T follicular helper cell (primary cell): ENCODE measurements at places on chromosomes 12 and 14.

GRCh38 chr12:48813465-48814261 is 4.6 kb upstream of the CACNB3 start:
- DNase-seq: no peak

GRCh38 chr14:20501346-20501745 is 4.0 kb upstream of the RNASE10 start:
- no peak for DNase-seq

GRCh38 chr14:80554139-80554538 is 342.8 kb upstream of the DIO2 start:
- DNase-seq: no peak

- DNase-seq: no peak
Observed at GRCh38 chr14:56309198-56309597, 191.0 kb downstream of the PELI2 start.

GRCh38 chr14:72975770-72976169 is 49.5 kb downstream of the DCAF4 start:
- no peak for DNase-seq

GRCh38 chr14:23577710-23578392 is 739 bp downstream of the JPH4 start:
- DNase-seq: no peak
